Hair follicular keratinocyte (primary cell): ENCODE measurements at places on chromosomes 7 and 10. TPM values are rescaled to one million over a fixed set of nuclear protein-coding genes. Genes with fewer than 3 reads are reported as not detected.

ACSL5 gene
- total RNA-seq, result 0.08 TPM in 1 of 2 replicates, not detected in the other

EBLN1 gene
- total RNA-seq, result not detected in 2 replicates

GCK gene
- total RNA-seq, result 0.34 TPM in 1 of 2 replicates, not detected in the other

ZNF716 gene
- total RNA-seq, result not detected in 2 replicates

PIP gene
- not detected in 2 replicates for total RNA-seq

HOXA1 gene
- total RNA-seq, result 9.6 and 12.1 TPM in 2 replicates

GPR26 gene
- total RNA-seq, result not detected in 2 replicates

NEUROD6 gene
- total RNA-seq, result not detected in 2 replicates

TSPAN33 gene
- total RNA-seq, result 2.9 and 3.8 TPM in 2 replicates

TRIM50 gene
- total RNA-seq, result not detected in 2 replicates

EPHA1 gene
- 35.5 and 37.2 TPM in 2 replicates for total RNA-seq

DLG5 gene
- 33.1 and 43.5 TPM in 2 replicates for total RNA-seq

NCOA4 gene
- 86.1 and 99.2 TPM in 2 replicates for total RNA-seq

SORBS1 gene
- 0.08 and 0.23 TPM in 2 replicates for total RNA-seq

LBX1 gene
- not detected in 2 replicates for total RNA-seq

CNPY1 gene
- total RNA-seq, result not detected in 2 replicates

CCDC146 gene
- total RNA-seq, result 0.34 and 1.8 TPM in 2 replicates
